ENCODE measurements at places on chromosomes 7 and 10.

GRCh38 chr10:53387562-53387961 is 615.0 kb upstream of the MBL2 start:
- DNase-seq = no peak

DNA sequence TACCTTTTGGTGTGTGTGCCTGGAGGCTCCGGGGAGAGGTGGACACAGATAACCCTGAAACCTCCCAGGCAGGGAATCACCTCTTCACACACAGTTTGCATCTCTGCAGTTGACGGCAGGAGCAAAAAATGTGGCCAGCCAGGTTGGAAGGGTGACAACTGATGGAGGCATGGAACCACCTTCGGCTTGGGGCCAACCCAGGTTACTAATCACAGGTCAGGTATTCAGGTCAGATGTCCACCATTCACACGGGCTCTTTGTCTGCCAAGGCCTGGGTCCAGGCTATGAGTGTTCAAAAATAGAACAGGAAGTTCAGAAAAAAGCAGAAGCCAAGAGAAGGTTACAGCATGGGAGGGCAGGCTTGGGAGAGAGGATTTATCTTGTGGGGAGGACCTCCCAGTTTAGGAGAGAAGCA is 137.2 kb upstream of the EFCAB10 start:
- DNase-seq = no peak

DNA sequence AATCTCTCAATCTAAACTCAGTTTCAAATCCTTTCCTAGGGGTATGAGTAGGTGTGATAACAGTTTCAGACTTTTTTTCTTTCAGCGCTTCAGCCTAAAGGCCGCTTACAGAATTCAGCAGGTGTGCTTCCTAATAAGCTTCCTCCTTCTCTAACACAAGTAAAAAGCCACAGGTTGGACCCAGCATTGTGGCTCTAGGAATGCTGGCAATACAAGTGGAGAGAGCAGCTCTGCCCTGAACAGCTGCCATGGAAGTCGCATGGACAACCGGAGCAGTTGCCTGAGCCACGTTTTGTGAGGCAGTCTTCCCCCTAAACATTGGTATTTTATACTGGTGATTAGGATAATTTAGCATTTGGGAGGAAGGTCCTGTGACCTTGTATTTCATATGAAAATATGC is 83.5 kb downstream of the ST7 start:
- DNase-seq = no peak

GRCh38 chr10:128694851-128695725 is 568.9 kb upstream of the MKI67 start:
- no peak for DNase-seq

GRCh38 chr7:81070956-81071355 is 152.1 kb upstream of the SEMA3C start:
- no peak for DNase-seq

GRCh38 chr10:118101501-118101900 is 54.8 kb upstream of the RAB11FIP2 start:
- DNase-seq = no peak

GRCh38 chr10:49595003-49595712 is 15.0 kb upstream of the SLC18A3 start:
- no peak for DNase-seq

DNA sequence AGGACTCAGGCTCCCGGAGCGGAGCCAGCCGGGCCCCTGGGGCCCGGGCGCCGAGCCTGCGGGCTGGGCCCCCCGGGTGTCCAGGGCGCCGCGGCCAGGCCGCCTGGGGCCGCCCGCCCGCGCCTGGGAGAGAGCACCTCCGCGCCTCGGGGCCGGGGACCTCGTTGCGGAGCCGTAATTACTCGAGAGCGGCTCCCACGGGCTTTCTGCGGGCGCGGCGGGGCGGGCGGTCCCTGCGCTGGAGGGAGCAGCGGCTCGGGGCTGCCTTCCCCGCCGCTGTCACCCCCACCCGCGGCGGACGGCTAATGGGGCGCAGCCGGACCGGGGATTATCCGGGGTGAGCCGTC is 1.5 kb downstream of the GNB2 start:
- DNase-seq = no peak

- no peak for DNase-seq
Measured at GRCh38 chr7:17234398-17235031, 63.9 kb upstream of the AHR start.

DNA sequence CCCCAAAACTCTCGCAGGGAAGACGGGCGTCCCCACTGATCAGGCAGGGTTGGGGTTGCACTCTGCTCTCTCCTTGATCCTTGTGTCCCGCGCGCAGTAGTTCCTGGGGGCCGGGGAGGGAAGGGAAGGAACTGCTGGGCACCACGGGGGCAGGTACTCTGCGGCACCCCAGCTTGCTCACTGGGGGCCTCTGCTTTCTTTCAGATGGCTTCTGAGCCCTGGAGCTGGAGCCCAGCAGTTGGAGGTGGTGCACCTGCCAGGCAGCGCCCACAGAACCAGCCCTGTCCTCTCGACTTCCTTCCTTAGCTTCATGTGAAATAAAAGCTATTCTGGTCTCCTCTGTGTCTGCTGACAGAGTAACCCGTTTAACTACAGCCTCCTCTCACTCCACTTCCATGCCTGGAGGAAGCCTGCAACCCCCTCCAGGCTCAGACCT is 12.2 kb downstream of the PLAC9 start:
- no peak for DNase-seq

- DNase-seq = no peak
Measured at GRCh38 chr7:131443496-131443895, 112.9 kb downstream of the PODXL start.

DNA sequence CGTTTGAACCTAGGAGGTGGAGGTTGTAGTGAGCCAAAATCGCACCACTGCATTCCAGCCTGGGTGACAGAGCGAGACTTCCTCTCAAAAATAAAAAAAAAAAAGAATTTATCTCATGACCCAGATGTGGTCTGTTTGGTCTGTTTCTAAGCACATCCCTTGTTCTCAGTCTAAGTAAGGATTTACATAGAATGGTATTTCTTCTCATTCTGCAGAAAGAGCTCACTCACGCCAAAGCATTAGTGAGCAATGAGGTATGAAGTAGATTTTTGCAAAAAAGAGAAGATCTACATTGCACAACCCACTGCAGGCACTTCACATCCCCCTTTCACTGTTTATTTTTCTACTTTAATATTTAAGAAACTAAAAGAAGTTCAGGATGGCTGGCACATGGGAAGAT is 76.5 kb upstream of the FGL2 start:
- no peak for DNase-seq

- no peak for DNase-seq
Measured at GRCh38 chr7:51026341-51026740, 243.6 kb upstream of the GRB10 start.

- DNase-seq = no peak
Measured at GRCh38 chr10:22366435-22366703, 21.1 kb downstream of the SPAG6 start.

- no peak for DNase-seq
Measured at GRCh38 chr10:125773687-125774543, 1.7 kb downstream of the MMP21 start.

DNA sequence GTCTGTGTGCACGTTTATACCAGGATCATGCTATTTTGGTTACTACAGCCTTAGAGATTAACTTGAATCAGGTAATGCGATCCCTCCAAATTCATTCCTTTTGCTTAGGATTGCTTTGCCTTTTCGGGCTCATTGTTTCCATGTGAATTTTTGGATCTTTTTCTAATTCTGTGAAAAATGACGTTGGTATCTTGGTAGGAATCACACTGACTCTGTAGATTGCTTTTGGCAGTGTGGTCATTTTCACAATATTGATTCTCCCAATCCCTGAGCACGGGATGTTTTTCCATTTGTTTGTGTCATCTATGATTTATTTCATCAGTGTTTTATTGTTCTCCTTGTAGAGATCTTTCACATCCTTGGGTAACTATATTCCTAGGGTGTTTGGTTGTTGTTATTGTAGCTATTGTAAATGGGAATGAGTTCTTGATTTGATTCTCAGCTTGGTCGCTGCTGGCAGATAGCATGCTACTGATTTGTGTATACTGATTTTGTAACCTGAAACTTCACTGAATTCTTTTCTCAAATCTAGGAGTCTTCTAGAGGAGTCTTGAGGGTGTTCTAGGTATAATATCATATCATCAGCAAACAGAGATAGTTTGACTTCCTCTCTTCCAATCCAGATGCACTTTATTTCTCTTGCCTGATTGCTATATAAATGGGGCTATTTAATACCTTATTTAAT is 18.2 kb downstream of the SNX8 start:
- DNase-seq = no peak

DNA sequence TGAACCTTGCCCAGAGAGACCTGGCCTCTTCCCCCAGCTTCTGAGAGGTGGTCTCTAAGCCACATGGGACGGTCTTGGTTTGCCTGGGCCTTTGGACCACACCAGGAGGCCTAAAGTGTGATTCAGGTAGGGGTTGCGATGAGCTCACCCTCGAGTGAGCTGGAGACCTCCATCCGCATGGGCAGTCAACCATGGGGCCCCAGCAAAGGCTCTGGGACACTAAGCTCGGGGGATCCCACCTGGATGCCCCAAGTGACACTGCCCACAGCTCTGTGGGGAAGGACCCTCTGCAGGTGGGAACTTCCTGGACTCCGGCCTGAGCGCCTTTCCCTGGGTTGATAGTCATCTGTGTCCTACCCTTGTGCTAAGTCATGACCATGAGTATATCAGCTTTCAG is 57.1 kb upstream of the FAM20C start:
- DNase-seq = no peak

GRCh38 chr7:7181519-7182155 is 707 bp upstream of the C1GALT1 start:
- no peak for DNase-seq

DNA sequence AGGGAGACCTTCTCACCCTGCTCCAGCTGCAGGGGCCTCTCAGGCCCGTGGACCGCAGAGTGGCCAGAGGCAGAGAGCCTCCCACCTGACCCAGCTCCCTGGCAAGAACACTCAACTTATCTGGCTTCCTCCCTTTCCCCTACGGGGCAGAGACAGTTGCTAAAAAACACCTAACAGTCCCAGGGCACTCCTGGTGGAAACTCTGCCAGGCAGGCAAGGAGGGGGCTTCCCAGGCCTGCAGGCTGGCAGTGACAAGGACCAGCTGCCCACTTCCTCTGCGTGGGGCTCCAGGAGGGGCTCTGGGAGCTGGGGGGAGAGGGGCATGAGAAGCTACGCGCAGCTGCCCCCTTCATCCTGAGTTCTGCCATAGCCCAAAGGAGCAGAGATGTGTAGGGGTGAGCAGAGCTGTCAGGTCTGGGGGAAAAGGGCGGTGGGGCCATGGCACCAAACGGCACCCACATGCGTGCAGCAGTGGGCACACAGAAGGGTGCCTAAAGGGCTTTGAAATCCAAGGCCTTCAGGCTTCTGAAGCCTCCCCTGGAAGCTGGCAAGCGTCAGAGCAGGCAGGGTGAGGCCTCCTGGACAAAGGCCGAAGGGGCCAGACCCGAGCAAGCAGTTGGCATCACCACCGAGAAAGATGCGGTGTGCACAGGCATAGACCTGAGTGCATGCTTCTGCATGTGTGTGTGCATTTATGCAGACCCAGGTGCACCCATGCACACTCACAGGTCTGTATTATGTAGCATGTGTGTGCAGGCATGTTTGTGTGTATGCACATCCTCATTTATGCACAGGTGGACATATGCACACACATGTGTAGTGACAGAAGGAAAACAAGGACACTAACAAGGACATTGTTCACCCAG is 14.4 kb downstream of the SPOCK2 start:
- no peak for DNase-seq

- no peak for DNase-seq
Measured at GRCh38 chr10:54796881-54797280, 4.2 kb downstream of the PCDH15 start.

- DNase-seq = no peak
Measured at GRCh38 chr7:49878627-49879026, 105.2 kb downstream of the VWC2 start.

GRCh38 chr7:43721193-43721806 is 8.0 kb downstream of the COA1 start:
- no peak for DNase-seq

- DNase-seq = no peak
Measured at GRCh38 chr10:110861930-110862649, 9.6 kb upstream of the PDCD4 start.
